ENCODE measurements at places on chromosomes 2 and 18. TPM values are rescaled to one million over a fixed set of nuclear protein-coding genes. Genes with fewer than 3 reads are reported as not detected.

Gene DUSP2
- 22.1 TPM for total RNA-seq

Gene NT5C1B
- total RNA-seq = not detected

Gene RAB27B
- total RNA-seq = 1.6 TPM

Gene PARD3B
- 2.7 TPM for total RNA-seq

Gene CSRNP3
- total RNA-seq = not detected

Gene ADRA2B
- total RNA-seq = 0.15 TPM

Gene UGT1A8
- not detected for total RNA-seq

Gene ARHGAP15
- 183 TPM for total RNA-seq

Gene RALB
- 30.3 TPM for total RNA-seq

Gene OXER1
- 0.12 TPM for total RNA-seq

DNA sequence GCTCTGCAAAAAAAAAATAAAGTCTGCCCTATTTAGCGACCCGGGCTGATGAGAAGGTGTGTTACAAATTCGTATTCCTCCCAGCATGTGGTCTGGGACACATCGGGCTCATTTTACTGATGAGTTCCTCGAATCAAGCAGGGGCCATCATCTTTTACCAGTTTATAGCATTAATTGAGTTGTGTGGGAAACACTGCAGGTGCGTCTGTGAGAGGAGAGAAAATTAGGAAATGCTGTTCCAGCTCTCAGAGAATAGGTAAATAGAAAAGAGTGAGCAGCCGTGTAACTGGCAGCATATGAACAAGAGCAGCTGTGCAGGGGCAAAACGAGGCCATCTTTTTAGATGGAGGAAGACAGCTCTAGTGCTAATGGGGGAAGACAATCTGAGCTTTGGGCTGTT, 216.7 kb downstream of the SETBP1 start:
- no peak overlapping the region for H3K27ac ChIP-seq
- no peak overlapping the region for H3K4me3 ChIP-seq
- H3K36me3 ChIP-seq = no peaks in the 10 kb centered on the region
- DNase-seq = no peak
- H3K27me3 ChIP-seq = no peaks in the 10 kb centered on the region

- peak; percentile 48 for DNase-seq
- no peaks in the 10 kb centered on the region for H3K4me1 ChIP-seq
- H3K27ac ChIP-seq = no peak overlapping the region
- H3K4me3 ChIP-seq = no peak overlapping the region
- H3K36me3 ChIP-seq = no peaks in the 10 kb centered on the region
Measured at GRCh38 chr2:236343400-236344161, 79.4 kb upstream of the ASB18 start.

GRCh38 chr2:105744091-105744908, 412 bp upstream of the NCK2 start:
- H3K27ac ChIP-seq = peak overlapping the region; percentile 80
- no peaks in the 10 kb centered on the region for H3K36me3 ChIP-seq
- DNase-seq = peak; percentile 69
- peak overlapping the region; percentile 24 for H3K4me3 ChIP-seq

DNA sequence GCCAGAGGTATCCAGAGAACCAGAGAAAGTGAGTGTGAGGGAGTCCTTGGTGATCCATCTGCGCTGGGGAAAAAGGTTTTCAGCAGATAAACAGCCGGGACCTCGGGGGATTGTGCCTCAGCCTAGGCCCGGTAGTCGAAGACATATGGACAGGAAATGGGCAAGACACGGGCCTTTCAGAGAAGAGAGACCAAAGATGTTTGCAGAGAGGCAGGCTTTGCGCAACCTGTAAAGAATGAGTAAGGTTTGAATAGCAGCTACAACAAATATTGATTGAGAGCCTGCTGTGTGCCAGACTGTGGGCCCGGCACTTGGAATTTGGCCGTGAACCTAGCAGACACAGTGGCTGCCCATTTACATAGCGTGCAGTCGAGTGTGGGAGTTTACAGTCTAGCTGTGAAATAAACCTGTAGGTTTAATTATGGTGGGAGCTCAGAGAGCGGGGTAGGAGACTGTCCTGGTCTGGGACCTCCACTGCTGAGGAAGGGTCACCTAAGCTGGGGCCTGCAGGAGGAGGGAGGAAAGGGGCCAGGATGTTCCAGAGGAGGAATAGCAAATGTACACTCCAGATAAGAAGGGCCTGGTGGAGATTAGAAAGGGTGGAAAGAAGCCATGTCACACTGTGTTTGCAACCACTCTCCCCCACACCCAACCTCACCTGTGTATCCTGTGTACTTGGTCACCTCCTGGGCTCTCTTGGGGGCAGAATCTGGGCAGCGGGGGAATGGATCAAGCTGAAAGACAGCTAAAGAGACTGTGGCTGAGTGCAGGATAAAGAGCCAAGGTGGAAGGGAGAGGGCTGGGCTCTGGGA, 3.0 kb downstream of the SH2D6 start:
- no peaks in the 10 kb centered on the region for H3K27me3 ChIP-seq
- H3K4me1 ChIP-seq = peaks cover 22% of the 10 kb centered on the region
- H3K36me3 ChIP-seq = no peaks in the 10 kb centered on the region
- no peak for DNase-seq

- no peak overlapping the region for H3K27ac ChIP-seq
- peaks cover 38% of the 10 kb centered on the region for H3K36me3 ChIP-seq
- H3K4me3 ChIP-seq = no peak overlapping the region
- no peak for DNase-seq
Measured at GRCh38 chr2:233130481-233131020, 70.4 kb downstream of the INPP5D start.

GRCh38 chr2:201231781-201232466, 28.4 kb upstream of the CASP8 start:
- H3K27me3 ChIP-seq = no peaks in the 10 kb centered on the region
- peak; percentile 86 for DNase-seq
- H3K4me1 ChIP-seq = peaks cover 27% of the 10 kb centered on the region
- H3K4me3 ChIP-seq = peak overlapping the region; percentile 70
- no peaks in the 10 kb centered on the region for H3K36me3 ChIP-seq
- no peak overlapping the region for H3K27ac ChIP-seq

DNA sequence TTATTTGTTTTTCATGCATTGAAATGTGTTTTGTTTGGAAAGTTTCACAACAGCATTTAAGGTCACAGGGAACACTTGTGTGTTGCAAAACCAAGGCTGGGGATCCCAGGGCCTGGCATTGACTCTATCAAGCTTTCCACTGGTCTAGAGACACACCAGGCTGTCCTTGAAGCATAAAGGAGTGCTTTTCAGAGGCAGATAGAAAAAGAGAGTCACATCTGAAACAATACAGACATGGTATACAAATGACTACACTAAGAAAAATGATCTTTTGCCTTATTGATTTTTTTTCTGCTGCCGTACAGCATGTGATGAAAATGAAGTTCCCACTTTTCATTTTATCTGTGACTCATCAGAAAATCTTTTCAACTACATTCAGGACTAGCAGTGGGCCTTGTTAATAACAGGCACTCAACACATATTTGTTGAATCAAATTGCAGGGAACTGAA, 61.9 kb upstream of the ZCCHC2 start:
- H3K27me3 ChIP-seq = no peaks in the 10 kb centered on the region
- H3K4me3 ChIP-seq = no peak overlapping the region
- no peaks in the 10 kb centered on the region for H3K4me1 ChIP-seq

DNA sequence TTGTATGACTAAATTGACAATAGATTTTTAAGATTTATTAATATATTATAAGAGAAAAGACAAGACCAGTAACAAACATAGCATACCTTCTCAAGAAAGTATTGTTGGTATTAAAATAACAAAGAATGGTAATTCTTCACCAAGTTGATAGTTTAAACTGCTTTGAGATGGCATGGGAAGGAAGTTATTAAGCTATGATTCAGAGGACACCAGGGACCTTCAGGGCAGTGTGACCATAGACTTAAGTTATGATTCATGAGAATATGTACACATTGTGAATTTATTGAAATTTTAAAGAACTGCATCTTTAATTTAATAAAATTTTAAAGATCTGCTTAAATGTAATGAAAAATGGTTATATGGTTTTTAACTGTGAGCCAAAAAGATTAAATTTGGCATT, 205.7 kb downstream of the DSEL start:
- no peak overlapping the region for H3K27ac ChIP-seq
- H3K4me1 ChIP-seq = no peaks in the 10 kb centered on the region
- DNase-seq = no peak
- no peaks in the 10 kb centered on the region for H3K36me3 ChIP-seq
- no peaks in the 10 kb centered on the region for H3K27me3 ChIP-seq

GRCh38 chr2:68835621-68836020, 35.6 kb downstream of the BMP10 start:
- H3K27ac ChIP-seq = no peak overlapping the region
- H3K4me3 ChIP-seq = no peak overlapping the region
- peaks cover 30% of the 10 kb centered on the region for H3K4me1 ChIP-seq
- no peaks in the 10 kb centered on the region for H3K36me3 ChIP-seq

- H3K27ac ChIP-seq = peak overlapping the region; percentile 81
- peak overlapping the region; percentile 68 for H3K4me3 ChIP-seq
- no peak for DNase-seq
Measured at GRCh38 chr2:134917360-134917865, 1.2 kb upstream of the CCNT2 start.

- no peaks in the 10 kb centered on the region for H3K27me3 ChIP-seq
- no peak for DNase-seq
- H3K27ac ChIP-seq = no peak overlapping the region
- no peaks in the 10 kb centered on the region for H3K4me1 ChIP-seq
- no peak overlapping the region for H3K4me3 ChIP-seq
Measured at GRCh38 chr2:46711156-46711555, 204.4 kb downstream of the MCFD2 start.

DNA sequence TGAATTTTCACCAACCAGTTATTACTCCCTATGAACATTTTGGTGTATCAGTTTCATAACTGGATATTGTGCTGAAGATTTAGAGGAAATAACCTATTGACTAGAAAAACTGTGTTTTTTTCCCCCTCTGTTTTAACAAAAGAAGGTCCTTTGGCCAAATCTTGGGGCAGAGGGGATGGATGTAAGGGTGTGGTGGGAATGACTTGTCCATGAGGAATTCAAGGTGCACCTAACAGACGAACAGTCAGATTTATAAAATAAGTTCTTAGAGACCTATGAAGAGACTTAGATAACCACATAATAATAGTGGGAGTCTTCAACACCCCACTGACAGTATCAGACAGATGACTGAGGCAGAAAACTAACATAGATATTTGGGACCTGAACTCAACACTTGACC, 119.3 kb upstream of the SESTD1 start:
- no peak for DNase-seq
- no peaks in the 10 kb centered on the region for H3K27me3 ChIP-seq

- H3K4me3 ChIP-seq = no peak overlapping the region
- H3K36me3 ChIP-seq = no peaks in the 10 kb centered on the region
- no peak overlapping the region for H3K27ac ChIP-seq
- no peak for DNase-seq
- H3K4me1 ChIP-seq = no peaks in the 10 kb centered on the region
- no peaks in the 10 kb centered on the region for H3K27me3 ChIP-seq
Measured at GRCh38 chr2:173761603-173762119, 203.5 kb downstream of the SP3 start.

GRCh38 chr2:110140401-110140800, 24.8 kb upstream of the MALL start:
- DNase-seq = no peak
- H3K4me1 ChIP-seq = no peaks in the 10 kb centered on the region
- no peak overlapping the region for H3K4me3 ChIP-seq

- H3K27me3 ChIP-seq = no peaks in the 10 kb centered on the region
- H3K36me3 ChIP-seq = no peaks in the 10 kb centered on the region
- no peak for DNase-seq
Measured at GRCh38 chr2:9985531-9986328, 34.2 kb downstream of the GRHL1 start.

DNA sequence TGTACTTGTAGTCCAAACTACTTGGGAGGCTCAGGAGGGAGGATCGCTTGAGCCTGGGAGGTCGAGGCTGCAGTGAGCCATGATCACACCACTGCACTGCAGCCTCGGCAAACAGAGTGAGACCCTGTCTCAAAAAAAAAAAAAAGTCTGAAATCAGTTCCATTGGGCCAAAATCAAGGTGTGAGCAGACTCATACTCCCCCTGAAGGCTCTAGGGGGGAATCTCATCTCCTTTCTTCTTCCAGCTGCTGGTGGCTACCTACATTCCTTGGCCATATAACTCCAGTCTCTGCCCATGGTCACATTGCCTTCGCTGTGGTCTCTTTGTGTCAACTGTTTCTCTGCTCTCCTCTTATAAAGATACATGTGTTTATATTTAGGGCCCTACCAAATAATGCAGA, 234.0 kb downstream of the LRRTM1 start:
- no peaks in the 10 kb centered on the region for H3K4me1 ChIP-seq
- no peaks in the 10 kb centered on the region for H3K27me3 ChIP-seq
- no peak for DNase-seq
- no peaks in the 10 kb centered on the region for H3K36me3 ChIP-seq
- no peak overlapping the region for H3K4me3 ChIP-seq

- no peak for DNase-seq
- H3K4me1 ChIP-seq = no peaks in the 10 kb centered on the region
- H3K4me3 ChIP-seq = no peak overlapping the region
- no peaks in the 10 kb centered on the region for H3K27me3 ChIP-seq
Measured at GRCh38 chr2:58137856-58138255, 91.2 kb downstream of the VRK2 start.

GRCh38 chr2:47652061-47652690, 130.8 kb upstream of the MSH6 start:
- no peaks in the 10 kb centered on the region for H3K36me3 ChIP-seq
- H3K27me3 ChIP-seq = no peaks in the 10 kb centered on the region
- no peak overlapping the region for H3K27ac ChIP-seq

DNA sequence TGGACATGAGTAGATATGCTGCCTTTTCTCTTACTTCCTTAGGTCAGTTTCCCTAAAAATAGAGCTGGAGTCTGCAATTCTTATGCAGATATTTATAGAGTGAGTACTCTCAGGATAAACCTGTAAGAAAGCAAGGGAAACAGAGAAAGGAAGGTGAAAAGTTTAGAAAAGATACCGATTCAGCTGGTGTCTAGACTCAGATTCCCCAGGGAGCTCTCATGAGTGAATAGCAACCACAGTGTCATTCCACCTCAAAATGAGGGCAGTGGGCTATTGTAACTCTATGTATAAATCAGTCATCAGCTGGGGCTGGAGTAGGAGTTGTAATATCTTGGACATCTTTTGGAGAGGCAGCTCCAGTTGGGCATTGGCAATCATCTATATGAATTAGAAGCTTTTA, 1485.1 kb upstream of the TMEFF2 start:
- no peak for DNase-seq
- no peaks in the 10 kb centered on the region for H3K4me1 ChIP-seq
- H3K36me3 ChIP-seq = no peaks in the 10 kb centered on the region
- H3K4me3 ChIP-seq = no peak overlapping the region

GRCh38 chr2:74101574-74102300, 46.0 kb downstream of the BOLA3 start:
- peaks cover 5% of the 10 kb centered on the region for H3K36me3 ChIP-seq
- no peak overlapping the region for H3K4me3 ChIP-seq
- H3K4me1 ChIP-seq = no peaks in the 10 kb centered on the region
- DNase-seq = no peak

DNA sequence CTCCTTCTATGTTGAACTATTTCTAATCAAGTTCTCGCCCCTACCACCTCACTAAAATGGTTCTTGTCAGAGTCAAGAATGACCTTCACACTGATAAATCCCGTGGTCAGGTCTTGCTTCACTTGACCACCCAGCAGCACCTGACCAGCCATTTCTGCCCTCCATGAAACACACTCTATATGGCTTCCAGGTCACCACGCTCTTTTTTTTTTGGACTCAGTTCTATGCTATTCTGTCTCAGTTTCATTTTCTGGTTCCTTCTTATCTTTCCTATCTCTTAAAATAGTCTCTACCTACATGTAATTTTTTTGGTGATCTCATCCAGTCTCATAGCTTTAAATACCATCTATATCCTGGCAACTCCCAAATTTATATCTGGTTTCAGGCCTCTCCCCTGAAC, 11.4 kb downstream of the EIF2AK3 start:
- H3K27ac ChIP-seq = no peak overlapping the region
- no peaks in the 10 kb centered on the region for H3K4me1 ChIP-seq
- DNase-seq = no peak
- H3K4me3 ChIP-seq = no peak overlapping the region
